ENCODE measurements at places on chromosomes 2 and 18.
A peak's percentile ranks its signal among the peaks of the same experiment; 100 is the strongest.

GRCh38 chr2:129782633-129782990 lies 196.9 kb upstream of the RAB6C start:
- DNase-seq: no peak

- peak; percentile 62 for DNase-seq
Observed at GRCh38 chr2:232876978-232877441, 6.9 kb downstream of the SNORC start.

- DNase-seq: peak; percentile 10
Observed at GRCh38 chr18:73458186-73458964, 590.6 kb upstream of the NETO1 start.

DNA sequence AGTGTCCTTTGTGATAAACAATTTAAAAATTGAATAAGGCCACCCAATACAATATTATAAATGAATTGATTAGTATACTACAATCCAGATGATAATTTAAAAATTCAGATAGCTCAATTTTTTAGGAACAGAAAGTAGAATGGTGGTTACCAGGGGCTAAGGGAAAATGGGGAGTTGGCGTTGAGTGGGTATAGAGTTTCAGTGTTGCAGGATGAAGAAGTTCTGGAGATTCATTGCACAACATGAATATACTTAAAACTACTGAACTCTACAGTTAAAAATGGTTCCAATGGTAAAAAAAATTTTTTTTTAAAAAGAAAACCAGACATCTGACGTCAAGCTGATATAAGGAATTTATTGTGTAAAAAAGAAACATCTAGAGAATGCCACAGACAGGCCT lies 20.9 kb downstream of the SLC39A6 start:
- no peak for DNase-seq

- DNase-seq: peak; percentile 60
Observed at GRCh38 chr18:23196119-23197007, 61.1 kb downstream of the CABLES1 start.

- DNase-seq: no peak
Observed at GRCh38 chr18:14942275-14942674, 194.3 kb downstream of the ANKRD30B start.

- DNase-seq: no peak
Observed at GRCh38 chr18:12428923-12429322, 21.2 kb downstream of the PRELID3A start.

- DNase-seq: no peak
Observed at GRCh38 chr18:73893880-73894279, 253.8 kb downstream of the FBXO15 start.

Data from large intestine (tissue), 12 donors.